Mucosa of gallbladder (tissue), 1 donor: ENCODE measurements at places on chromosomes 4 and X. TPM values are rescaled to one million over a fixed set of nuclear protein-coding genes. Genes with fewer than 3 reads are reported as not detected.

The AR gene
- total RNA-seq = 15.9 TPM

GRCh38 chr4:86106475-86106874, 253.4 kb downstream of the MAPK10 start:
- no peak for DNase-seq

- peak; percentile 92 for DNase-seq
Observed at GRCh38 chr4:105990933-105991332, 95.7 kb downstream of the NPNT start.

The HS3ST1 gene
- total RNA-seq = 41.1 TPM

DNA sequence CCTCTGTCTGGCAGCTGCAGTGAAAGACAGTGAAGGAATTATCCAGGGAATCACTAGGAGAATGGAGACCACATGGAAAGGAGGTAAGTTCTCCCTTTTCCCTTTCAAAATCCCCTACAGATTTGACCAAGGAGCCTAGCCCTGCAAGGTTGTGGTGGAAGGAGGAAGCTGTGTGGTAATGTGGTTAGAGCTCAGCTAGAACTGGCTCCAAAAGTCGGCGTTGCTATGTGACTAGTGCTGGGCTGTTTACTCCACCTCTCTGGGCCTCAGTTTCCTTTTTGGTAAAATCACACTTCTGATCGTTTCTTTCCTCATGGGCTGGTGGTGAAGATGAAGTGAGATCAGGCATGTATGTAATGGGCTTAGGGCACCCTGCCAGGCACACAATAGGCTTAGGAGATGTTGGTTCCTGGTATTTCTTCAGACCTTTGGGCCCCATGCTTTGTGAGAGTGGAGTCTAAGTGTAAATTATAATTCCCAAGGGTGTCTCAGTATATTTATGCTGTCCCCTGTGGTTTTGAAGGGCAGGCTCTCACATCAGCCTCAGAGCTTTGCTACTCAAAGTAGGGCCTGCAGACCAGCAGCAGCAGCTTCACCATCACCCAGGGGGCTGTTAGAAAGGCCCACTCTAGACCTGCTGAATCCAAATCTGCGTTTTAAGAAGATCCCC, 183.7 kb upstream of the BCOR start:
- DNase-seq = no peak

The ZFYVE28 gene
- total RNA-seq = 31.1 TPM

The CT55 gene
- not detected for total RNA-seq

DNA sequence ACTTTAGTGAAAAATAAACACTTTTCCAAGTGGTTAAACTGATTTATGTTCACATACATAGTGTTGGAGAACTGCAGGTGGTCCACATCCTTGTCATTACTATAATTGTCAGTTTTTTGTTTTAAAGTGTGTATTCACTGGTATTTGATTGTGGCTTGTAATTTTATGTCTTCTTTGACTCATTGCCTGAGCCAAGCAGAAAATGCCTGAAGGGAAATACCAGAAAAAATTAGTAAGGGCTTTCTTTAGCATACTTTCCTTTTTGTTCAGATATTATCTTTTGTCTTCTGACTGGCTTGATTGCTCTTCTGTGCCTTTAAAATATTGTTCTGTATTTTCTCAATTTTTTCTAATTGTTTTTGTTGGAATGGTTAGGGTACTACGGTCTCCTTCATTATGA, 981.3 kb downstream of the C4orf33 start:
- DNase-seq = no peak

The KDR gene
- total RNA-seq = 24.0 TPM

The TKTL2 gene
- not detected for total RNA-seq

The MAGEB10 gene
- total RNA-seq = not detected
